ENCODE measurements at places on chromosomes 2 and 18.

DNA sequence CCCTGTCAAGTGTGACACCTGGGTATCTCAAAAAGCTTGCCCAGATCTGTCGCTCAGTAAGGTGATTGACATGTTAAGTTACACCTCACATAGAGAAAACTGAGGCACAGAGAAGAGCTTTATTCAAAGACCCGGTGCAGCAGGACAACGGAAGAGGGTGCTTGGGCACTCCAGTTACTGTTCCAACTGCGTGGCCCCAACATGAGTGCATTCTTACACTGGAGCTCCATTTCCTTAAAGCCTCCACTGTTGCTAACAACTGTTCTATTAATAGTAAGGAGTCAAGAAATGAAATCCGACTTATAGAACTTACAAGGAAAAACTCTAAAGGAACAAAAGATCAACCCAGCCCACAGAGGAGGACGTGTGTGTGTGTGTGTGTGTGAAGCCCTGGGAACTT is 54.8 kb upstream of the REV1 start:
- DNase-seq, result no peak

- peak; percentile 37 for DNase-seq
Measured at GRCh38 chr2:96954011-96954846, 32.2 kb downstream of the FAM178B start.

DNA sequence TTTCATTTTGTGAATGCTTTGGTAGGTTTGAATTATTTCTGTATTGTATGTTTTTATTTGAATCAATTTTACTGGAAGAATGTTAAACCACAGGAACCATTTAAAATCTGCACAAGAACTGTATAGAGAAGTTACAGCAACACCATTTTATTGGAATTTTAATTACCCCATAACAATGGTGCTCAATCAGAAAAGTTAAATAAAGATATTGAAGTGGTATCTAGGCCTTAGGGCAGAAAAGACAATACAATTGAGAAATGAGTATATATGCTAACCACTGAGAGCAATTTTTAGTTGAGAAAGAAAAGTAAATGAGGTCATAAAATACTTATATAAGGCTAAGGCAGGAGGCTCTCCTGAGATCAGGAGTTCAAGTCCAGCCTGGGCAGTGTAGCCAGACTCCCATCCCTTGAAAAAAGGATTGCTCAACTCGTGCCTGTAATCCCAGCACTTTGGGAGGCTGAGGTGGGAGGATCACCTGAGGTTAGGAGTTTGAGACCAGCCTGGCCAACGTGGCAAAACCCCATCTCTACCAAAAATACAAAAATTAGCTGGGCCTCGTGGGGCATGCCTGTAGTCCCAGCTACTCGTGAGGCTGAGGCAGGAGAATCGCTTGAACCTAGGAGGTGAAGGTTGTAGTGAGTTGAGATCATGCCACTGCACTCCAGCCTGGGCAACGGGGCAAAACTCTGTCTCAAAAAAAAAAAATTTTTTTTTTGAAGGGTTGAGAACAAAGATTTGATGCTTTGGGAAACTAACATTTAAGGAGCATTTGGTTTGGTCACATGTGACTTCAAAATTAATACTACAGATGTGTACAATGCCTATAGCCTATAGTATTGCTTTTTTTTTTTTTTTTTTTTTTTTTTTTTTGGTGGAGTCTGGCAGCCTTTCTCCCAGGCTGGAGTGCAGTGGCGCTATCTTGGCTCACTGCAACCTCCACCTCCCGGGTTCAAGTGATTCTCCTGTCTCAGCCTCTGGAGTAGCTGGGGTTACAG is 212.9 kb upstream of the STON1 start:
- DNase-seq, result no peak

DNA sequence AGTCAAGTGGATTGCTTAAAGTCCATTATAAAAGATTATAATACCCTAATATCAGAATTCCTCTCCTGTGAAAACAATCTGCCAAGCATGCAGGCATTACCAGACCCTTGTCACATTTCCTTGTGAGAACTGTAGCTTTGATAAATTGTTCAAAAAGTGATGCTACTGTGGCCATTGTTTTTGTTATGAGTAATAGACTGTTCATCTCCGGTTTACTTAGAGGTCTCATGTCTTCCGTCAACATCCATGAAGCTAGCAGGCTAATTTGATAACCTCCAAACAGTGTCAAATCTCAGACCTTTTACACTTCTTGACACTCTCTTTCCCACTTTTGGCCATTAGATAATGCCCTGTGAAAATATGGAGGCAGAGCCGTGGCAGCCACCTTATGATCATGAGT is 342.7 kb downstream of the CPS1 start:
- DNase-seq, result no peak

DNA sequence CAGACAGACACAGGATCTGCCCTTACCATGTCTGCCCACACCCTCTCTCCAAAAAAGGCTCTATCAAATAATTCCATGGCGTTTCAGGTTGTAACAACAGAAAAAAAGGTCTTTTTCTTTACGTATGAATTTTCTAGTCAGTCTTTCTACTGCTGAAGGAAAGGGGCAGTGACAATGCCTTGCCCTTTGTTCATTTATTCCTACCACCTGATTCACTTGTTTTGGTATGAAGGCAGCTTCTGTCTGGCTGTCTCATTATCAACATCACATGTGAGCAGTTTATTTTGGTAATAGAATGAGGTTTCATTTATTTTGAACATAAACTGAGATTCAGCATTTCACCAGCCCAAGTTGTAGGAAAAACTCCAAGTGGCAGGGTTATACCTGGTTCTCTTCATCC is 94.3 kb upstream of the KLF7 start:
- no peak for DNase-seq

DNA sequence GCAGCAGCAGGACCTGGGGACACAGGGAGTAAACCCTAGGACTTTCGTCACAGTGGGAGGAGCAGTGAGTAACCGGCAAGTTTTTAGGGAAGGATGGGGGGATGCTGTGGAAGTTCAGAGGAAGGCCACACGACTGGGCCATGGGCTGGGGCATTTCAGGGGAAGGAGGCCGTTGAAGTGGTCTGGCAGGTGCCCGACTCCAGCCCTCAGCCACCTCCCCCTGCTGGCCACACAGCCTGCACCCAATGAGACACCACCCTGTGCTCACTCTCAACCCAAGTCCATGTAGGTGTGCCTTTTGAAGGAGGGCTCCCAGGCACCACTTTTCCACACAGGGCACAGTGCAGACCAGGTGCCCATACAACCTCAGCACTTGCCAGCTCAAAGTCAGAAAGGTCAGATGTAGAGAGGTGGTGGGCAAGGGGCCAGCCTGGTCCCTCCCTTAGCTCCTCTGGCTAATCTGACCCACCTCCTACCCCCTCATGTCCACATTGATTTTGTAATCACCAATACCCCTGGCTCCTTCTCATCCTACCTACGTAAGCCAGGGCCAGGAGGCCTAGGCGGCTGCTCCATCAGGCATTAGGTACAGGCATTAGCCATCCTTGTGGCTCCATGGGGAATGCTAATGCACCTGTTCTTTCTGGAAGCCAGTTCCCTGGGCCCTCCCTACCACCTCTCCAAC is 211.2 kb downstream of the SMAD2 start:
- no peak for DNase-seq

DNA sequence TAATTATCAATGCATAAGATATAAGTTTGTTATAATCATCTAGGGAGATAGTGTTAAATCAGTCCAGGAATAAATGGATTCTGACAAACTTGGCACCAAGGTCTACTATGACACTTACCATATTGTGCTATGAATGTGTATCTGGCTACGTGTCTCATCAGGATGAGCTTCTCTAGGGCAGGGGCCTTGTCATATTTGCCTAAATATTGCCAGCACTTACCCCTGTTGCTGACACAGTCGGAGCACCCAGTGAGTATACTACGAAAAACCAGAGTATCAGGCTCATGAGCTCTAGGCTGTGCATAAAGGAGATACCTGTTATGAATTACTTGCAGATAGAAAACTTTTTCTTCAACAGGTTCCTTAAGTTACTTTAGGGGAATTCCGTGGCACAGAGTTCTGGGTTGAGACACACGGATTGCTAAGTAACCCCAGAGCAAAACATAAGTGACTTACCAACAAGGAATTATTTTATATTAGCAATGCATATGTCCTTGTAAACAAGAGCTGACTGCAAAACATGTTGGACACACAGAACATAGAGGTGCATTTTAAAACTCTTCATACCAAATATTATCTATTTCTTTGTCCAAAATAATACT is 7.7 kb upstream of the TTC39C start:
- no peak for DNase-seq

- DNase-seq, result peak; percentile 71
Measured at GRCh38 chr2:37324536-37324785, 172 bp downstream of the PRKD3 start.

DNA sequence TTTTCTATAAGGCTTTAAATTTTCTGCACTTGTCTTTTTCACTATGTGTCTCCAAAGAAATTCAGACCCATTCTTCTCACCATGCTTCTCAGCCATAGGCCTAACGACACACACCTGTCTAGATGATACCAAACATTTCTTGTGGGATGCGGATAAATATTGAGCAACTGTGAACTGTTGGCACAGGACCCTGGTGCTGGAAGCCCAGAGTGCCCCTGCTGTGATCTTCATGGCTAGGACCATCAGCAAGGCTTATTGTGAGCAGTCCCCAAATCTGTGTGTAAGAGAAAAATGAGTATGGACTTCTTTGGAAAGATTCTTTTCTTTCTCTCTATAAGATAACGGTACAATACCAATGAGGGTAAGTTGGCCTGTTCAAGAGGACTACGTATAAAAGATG is 54.1 kb upstream of the NCK2 start:
- no peak for DNase-seq

- DNase-seq, result no peak
Measured at GRCh38 chr2:6429210-6429986, 436.3 kb downstream of the CMPK2 start.

DNA sequence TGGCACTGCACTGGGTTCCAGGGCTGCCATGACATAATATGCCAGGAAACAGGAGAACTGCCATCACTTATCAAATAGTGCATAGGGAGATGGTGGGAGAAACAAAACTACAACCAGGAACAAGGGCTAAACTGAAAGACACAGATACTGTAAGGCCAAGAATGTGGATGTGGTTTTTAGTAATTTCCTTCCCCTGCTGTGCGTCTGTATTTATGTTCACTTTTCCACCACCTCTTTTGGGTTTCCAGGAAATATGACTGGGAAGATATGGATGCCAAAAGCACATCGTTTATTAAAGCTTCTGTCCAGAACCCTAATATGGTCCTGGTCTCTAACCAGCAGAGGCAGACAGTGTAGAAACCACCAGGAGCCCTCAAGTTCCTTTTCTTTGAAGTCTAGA is 759.7 kb upstream of the FANCL start:
- DNase-seq, result no peak

GRCh38 chr2:120844070-120844738 is 108.5 kb downstream of the GLI2 start:
- no peak for DNase-seq

DNA sequence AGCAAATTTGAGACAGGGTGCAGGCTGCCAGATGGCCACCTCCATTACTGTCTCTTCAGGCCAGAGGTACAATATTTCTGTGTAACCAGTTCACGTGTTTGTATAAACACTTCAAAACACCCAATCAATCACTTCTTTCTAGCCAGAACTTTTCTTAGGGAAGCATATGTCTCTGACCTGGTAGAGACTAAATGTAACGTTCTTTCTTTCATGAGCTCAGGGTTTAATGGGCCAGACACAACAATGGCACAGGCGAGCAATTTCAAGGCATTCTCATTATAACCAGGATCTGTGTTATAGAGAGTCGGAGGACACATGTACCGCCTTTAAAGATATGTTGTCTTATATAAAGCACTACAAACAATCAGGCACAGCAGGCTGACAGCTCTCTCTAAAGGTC is 1846.4 kb upstream of the PIK3C3 start:
- DNase-seq, result no peak

- no peak for DNase-seq
Measured at GRCh38 chr2:180247658-180248057, 240.6 kb upstream of the CWC22 start.

- DNase-seq, result no peak
Measured at GRCh38 chr2:217753460-217754200, 249.2 kb downstream of the TNS1 start.

DNA sequence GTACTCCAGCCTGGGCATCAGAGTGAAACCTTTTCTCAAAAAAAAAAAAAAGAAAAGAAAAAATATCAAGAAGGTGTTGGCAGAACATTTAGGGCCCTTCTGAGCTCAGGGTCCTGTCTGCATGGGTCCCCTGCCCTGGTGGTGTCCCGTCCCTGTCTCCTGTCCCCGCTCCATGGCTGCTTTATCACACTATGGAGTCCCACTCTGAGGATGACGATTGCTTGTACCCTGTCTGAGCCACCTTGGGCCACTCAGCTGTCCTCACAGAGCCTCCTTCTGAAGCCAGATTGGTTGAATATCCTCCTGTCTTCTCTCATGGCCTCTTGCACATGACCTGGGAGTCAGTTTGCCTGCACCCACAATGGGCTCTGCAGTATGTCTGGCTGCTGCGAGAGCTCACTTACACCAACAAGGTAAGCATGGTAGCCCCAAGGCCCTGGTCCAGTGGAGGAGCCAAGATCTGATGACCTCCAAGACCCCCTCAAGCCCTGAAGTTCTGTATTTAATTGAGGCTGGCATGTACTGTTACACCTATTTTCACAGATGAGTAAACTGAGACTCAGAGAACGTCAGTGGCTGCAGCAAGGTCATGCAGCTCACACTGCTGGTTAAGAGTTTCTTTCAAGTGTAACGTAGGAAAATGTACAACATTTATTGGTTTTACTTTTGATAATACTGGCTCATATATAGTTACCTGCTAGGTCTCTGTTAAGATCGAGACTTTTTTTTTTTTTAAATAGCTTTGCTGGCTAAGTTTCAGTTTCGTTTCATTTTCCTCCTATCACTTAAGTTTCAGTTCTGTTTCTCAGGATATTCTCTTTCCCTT is 16.9 kb upstream of the ZCCHC2 start:
- DNase-seq, result peak; percentile 36

DNA sequence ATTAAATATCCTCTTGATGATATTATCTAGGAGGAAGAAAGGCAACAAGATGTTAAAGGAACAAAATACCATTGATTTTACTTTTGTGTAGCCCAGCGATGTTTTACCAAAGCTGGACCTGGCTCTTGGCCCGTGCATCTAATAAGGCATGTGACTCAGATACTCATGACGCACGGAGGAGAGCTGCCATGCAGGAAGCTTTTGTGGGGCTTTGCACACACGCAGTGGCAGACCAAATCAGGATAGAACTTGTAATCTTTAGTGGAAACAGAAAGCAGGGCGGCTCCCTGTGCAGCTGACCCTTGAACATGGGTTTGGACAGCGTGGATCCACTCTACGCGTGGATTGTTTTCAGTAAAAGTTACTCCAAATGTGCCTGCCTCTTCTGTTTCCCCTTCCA is 190.0 kb downstream of the NAPG start:
- DNase-seq, result no peak

DNA sequence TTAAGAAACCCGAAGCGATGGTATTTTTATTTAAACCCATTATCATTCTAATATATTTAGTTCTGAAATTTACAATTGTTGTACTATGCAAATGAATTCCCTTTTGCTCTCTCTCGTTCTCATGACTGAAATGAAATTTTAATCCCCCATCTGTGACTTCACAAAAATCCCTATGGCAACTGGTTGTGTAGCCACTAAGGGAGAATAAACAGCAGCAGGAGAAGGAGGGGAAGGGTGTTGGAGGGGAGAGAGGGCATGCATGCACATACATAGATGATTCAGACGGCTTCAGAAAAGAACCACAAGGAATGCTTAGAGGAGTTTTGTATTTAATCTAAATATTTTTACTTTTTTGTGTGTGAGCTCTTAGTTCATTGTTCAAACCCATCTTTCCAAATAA is 36.8 kb downstream of the CPS1 start:
- no peak for DNase-seq

GRCh38 chr18:80103231-80103630 is 5.8 kb upstream of the ADNP2 start:
- DNase-seq, result no peak
